ENCODE measurements at places on chromosomes 3 and 15. TPM values are rescaled to one million over a fixed set of nuclear protein-coding genes. Genes with fewer than 3 reads are reported as not detected.

INTS14 gene
- total RNA-seq: 42.8 TPM

GRCh38 chr15:71639471-71639870 lies 170.9 kb upstream of the NR2E3 start:
- H3K36me3 ChIP-seq: no peaks in the 10 kb centered on the region
- H3K27me3 ChIP-seq: peaks cover 5% of the 10 kb centered on the region
- H3K4me3 ChIP-seq: no peak overlapping the region
- no peaks in the 10 kb centered on the region for H3K4me1 ChIP-seq

GRCh38 chr3:152511904-152512303 lies 243.2 kb downstream of the MBNL1 start:
- no peak overlapping the region for H3K4me3 ChIP-seq
- H3K4me1 ChIP-seq: no peaks in the 10 kb centered on the region
- DNase-seq: no peak
- H3K27me3 ChIP-seq: peaks cover 13% of the 10 kb centered on the region
- H3K36me3 ChIP-seq: no peaks in the 10 kb centered on the region

ZBED2 gene
- total RNA-seq: 1.9 TPM

- H3K27ac ChIP-seq: no peak overlapping the region
- H3K4me3 ChIP-seq: peak overlapping the region; percentile 7
- no peaks in the 10 kb centered on the region for H3K36me3 ChIP-seq
Observed at GRCh38 chr15:32716915-32717425, 834 bp upstream of the GREM1 start.

CYP19A1 gene
- total RNA-seq: not detected

- DNase-seq: no peak
- no peak overlapping the region for H3K4me3 ChIP-seq
- H3K27ac ChIP-seq: no peak overlapping the region
- H3K36me3 ChIP-seq: no peaks in the 10 kb centered on the region
- no peaks in the 10 kb centered on the region for H3K4me1 ChIP-seq
Observed at GRCh38 chr15:70212286-70212962, 114.7 kb upstream of the TLE3 start.

GRCh38 chr3:46194868-46195553 lies 13.1 kb downstream of the CCR1 start:
- H3K27me3 ChIP-seq: peaks cover 6% of the 10 kb centered on the region
- peaks cover 62% of the 10 kb centered on the region for H3K36me3 ChIP-seq
- no peak overlapping the region for H3K4me3 ChIP-seq
- peaks cover 3% of the 10 kb centered on the region for H3K4me1 ChIP-seq
- no peak overlapping the region for H3K27ac ChIP-seq

DNA sequence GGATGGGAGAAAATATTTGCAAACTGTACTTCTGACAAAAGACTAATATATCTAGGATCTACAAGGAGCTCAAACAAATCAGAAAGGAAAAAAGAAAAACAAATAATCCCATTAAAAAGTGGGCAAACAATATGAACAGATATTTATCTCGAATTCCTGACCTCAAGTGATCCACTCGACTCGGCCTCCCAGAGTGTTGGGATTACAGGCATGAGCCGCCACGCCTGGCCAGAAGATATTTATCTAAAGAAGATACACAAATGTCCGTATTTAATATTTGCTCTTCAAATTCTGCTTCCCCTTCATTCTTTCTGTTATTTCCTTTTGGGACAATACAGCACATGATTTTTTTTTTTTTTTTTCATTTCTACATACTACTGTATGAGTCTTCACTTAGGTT lies 151.7 kb upstream of the GRM7 start:
- no peak overlapping the region for H3K4me3 ChIP-seq
- no peaks in the 10 kb centered on the region for H3K27me3 ChIP-seq
- no peak overlapping the region for H3K27ac ChIP-seq
- no peaks in the 10 kb centered on the region for H3K36me3 ChIP-seq

GRCh38 chr15:60399931-60400330 lies 2.1 kb upstream of the ANXA2 start:
- H3K4me1 ChIP-seq: peaks cover 21% of the 10 kb centered on the region
- no peak overlapping the region for H3K27ac ChIP-seq
- no peak overlapping the region for H3K4me3 ChIP-seq
- H3K27me3 ChIP-seq: peaks cover 9% of the 10 kb centered on the region
- no peak for DNase-seq

DNA sequence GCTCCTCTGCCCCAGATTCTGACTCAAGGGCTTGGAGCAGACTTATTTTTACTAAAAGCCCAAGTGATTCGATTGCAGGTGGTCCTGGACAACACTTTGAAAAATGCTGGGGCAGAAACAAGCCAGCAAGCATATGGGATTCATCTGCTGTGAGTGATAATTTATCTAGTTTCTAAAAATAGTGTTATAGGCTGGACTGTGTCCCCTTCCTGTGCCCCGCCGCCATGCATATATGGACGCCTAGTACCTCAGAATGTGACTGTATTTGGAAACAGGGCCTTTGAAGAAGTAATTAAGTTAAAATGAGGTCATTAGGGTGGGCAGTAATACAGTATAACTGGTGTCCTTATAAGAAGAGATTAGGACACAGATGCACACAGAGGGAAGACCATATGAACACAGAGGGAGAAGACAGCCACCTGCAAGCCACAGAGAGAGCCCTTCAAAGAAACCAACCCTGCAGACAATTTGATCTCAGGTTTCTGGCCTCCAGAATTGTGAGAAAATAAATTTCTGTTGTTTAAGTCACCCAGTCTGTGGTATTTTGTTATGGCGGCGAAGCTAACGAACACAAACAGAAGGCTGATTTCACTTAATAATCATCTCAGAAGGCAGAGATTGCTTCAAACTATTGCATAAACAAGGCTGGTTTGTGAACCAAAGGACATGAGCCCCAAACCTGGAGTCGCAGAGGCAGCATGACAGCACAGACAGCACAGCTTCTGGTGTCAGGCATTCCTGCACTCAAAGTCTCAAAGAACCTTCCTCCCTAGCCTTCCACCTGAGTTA lies 59.1 kb downstream of the CCNL1 start:
- H3K4me1 ChIP-seq: peaks cover 22% of the 10 kb centered on the region
- no peak for DNase-seq
- H3K27ac ChIP-seq: no peak overlapping the region
- H3K4me3 ChIP-seq: no peak overlapping the region
- peaks cover 2% of the 10 kb centered on the region for H3K36me3 ChIP-seq

DNA sequence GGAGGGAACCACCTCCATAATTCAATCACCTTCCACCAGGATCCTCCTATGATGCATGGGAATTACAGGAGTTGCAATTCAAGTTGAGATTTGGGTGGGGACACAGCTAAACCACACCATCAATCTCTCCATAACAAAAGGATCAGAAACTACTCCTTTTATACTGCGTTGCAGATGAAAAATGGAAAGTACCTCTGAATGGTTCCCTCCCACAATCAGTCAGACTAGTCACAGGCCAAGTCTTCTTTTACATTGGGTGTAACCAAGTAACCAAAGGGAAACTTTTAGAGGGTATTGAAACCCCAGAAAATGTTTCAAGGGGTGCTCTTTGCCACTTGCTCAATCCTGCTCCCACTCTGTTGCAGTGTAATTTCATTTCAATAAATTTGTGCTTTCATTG lies 504.3 kb upstream of the CNTN3 start:
- no peak overlapping the region for H3K4me3 ChIP-seq
- H3K27ac ChIP-seq: no peak overlapping the region
- H3K36me3 ChIP-seq: no peaks in the 10 kb centered on the region
- H3K4me1 ChIP-seq: no peaks in the 10 kb centered on the region
- no peak for DNase-seq

DNA sequence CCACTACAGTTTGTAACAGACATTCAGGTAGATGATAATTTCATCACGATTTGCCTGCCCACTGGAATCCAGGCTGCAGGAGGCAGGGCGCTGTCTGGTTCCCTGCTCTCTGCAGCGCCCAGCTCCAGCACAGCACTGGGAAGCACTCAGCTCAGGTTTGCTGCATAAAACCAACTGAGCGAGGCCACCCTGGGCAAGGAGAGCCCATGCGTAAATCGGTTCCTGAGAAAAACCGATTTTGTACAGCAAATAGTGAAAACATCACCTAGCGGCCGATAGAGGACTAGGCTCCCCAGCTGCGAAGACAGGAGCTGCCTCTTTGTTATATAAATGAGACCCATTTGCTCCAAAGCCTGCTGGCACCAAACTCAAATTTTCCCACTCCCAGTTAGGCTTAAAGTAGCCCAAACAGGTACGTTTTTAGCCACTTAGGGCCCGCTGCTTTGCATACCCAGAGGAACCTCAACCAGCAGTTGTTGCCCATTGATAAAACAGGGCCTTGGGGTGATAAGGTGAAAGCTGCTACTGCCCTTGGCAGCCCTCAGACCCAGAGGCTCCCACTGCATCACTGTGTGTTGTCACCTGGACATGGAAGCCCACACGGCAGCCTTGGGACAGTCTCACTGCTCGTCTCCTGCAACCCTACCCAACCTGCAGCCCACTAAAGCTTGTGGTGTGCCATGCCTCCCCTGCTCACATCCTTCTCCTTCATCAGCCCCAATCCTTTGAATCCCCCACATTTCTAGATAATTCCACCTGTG lies 47.5 kb downstream of the ALDH1L1 start:
- DNase-seq: peak; percentile 12
- H3K27me3 ChIP-seq: peaks cover 1% of the 10 kb centered on the region
- no peaks in the 10 kb centered on the region for H3K36me3 ChIP-seq
- no peak overlapping the region for H3K27ac ChIP-seq

SNUPN gene
- 30.4 TPM for total RNA-seq

CORO2B gene
- not detected for total RNA-seq

RASGRP1 gene
- total RNA-seq: 179 TPM

GRCh38 chr15:75720787-75721479 lies 8.3 kb upstream of the CSPG4 start:
- H3K4me1 ChIP-seq: peaks cover 6% of the 10 kb centered on the region
- peak overlapping the region; percentile 36 for H3K27ac ChIP-seq
- H3K4me3 ChIP-seq: no peak overlapping the region

FETUB gene
- not detected for total RNA-seq

GRCh38 chr15:25901811-25902605 lies 38.9 kb upstream of the ATP10A start:
- peaks cover 2% of the 10 kb centered on the region for H3K27me3 ChIP-seq
- peak overlapping the region; percentile 80 for H3K27ac ChIP-seq

DNA sequence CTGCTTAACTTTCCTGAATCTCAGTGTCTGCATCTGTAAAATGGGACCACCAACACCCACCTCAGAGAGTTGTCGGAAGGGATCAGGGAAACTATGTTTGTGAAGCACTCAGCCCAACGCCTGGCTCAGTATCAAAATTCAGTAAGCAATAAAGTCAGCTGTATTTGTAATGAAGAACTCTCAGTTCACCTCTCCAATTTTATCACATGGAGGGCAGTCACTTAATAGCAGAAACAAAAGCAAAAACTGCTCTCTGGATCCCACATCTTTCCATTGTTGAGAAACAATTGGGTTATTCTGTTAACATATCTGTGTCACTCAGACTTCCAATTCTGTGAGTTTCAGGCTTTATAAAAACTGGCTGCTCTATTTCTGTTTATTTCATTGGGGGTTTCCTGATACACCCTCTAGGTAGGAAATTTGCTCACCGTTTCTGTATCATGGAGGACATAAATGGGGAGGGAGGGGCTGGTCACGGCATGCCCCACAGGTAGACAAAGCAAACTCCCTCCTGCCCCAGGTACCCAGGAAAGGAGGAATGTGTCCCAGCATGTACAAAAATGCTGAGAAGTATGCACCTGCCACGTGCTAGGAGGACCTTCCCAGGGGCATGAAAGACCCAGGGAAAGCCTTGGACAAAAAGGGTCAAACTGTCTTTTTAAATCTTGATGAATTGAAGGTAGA lies 81.4 kb upstream of the LMOD3 start:
- peaks cover 54% of the 10 kb centered on the region for H3K4me1 ChIP-seq
- no peak for DNase-seq
- H3K27ac ChIP-seq: peak overlapping the region; percentile 77
- H3K27me3 ChIP-seq: no peaks in the 10 kb centered on the region
- peaks cover 13% of the 10 kb centered on the region for H3K36me3 ChIP-seq

Measured in activated naive CD8-positive, alpha-beta T cell treated with anti-CD3 and anti-CD28 coated beads, Interleukin-2, amount 10 ng/mL, durations not matched to agents 7 days and 5 days (primary cell).